Islet precursor cell (in vitro differentiated cells): ENCODE measurements at places on chromosomes 11 and 22.

GRCh38 chr11:17897495-17897894, 115.4 kb downstream of the SERGEF start:
- DNase-seq: no peak

GRCh38 chr11:107011977-107012376, 6.3 kb downstream of the GUCY1A2 start:
- DNase-seq: no peak

DNA sequence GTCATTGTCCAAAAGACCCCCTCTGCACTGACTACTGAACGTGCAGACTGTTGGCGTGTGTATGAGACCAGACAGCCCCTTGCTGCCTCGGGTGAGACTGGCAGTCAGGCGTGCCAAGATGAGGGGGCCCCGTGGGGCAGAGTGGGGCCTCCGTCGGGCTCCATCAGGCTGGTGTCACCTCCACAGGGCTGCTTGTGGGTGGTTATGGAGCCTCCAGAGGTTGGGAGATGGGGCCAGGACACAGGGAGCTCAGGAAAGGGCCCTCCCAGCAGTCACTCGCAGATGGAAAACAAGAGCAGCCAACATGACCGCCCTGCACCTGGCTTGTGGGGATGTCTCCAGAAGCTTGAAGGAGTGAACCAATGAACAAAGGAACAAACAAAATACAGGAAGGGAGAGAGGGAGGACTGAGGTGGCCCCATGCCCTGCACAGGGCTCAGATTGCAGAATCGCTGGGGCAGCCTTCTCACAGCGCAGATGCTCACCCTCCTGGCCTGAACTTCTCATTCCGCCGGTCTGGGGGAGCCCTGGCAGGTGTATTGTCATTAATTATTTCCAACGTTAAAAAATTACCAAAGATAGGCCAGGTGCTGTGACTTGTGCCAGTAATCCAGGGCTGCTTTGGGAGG, 5.5 kb upstream of the PHLDA2 start:
- DNase-seq: no peak

DNA sequence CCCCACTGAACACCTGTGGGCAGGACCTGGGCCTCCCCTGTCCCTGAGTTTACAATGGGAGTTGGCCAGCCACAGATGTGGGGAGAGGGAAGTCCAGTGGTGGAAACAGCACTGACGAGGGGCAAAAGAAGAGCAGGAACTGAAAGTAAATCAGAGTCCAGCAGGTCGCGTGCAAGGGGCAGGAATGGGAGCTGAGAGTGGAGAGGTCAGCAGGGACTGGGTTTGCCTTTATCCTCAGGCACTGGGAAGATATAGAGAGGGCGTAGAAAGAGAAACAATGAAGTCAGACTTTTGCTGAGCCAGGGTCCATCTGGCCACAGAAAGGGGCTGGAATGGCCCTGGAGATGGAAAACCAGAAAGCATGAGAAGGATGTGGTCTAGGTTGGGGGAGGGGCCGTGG, 8.5 kb downstream of the P2RY6 start:
- DNase-seq: no peak

DNA sequence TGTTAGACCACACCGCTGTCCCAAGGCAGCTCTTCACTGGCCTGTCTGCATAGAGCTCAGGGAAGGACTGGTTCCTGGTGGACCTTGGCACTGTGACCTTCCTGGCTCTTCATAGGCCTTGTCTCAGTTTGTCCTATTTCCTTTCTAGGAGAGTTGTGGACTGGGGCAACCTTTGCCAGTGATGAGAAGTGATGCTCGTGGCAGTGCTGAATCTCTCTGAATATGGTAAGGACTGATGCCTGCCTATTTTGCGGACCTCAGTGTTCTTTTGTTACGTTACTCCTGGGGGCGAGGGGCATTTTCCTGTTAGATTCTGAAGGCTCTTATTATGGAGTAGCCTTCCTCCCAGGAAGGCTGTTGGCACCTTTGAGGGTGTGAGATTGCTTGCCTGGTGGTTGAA, 24.2 kb downstream of the CABIN1 start:
- DNase-seq: no peak
